ENCODE measurements at places on chromosomes 3 and 15.

DNA sequence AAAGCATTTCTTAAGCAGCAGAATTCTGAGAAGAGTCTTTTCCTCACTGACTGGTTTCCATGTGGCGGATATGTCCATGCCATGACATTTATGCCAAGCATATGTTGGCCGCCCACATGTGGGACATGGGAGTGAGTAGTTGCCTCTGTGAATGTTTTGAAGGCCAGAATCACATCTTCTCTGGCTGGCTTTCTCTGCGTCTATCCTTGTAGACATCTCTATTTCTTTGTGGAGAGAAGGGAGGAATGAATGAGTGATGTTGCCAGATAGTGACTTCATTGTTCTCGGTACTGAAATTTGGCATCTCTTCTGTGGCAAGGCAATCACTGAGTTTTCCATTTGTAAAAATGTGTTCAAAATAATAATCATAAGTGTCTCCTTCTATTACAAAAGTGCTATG, 316.0 kb downstream of the CLSTN2 start:
- no peak for DNase-seq

GRCh38 chr3:98796334-98796733, 33.2 kb downstream of the ST3GAL6 start:
- DNase-seq = no peak

GRCh38 chr15:43294091-43294706, 27.5 kb upstream of the TGM5 start:
- no peak for DNase-seq

GRCh38 chr3:110193074-110193473, 855.7 kb upstream of the DPPA4 start:
- no peak for DNase-seq

DNA sequence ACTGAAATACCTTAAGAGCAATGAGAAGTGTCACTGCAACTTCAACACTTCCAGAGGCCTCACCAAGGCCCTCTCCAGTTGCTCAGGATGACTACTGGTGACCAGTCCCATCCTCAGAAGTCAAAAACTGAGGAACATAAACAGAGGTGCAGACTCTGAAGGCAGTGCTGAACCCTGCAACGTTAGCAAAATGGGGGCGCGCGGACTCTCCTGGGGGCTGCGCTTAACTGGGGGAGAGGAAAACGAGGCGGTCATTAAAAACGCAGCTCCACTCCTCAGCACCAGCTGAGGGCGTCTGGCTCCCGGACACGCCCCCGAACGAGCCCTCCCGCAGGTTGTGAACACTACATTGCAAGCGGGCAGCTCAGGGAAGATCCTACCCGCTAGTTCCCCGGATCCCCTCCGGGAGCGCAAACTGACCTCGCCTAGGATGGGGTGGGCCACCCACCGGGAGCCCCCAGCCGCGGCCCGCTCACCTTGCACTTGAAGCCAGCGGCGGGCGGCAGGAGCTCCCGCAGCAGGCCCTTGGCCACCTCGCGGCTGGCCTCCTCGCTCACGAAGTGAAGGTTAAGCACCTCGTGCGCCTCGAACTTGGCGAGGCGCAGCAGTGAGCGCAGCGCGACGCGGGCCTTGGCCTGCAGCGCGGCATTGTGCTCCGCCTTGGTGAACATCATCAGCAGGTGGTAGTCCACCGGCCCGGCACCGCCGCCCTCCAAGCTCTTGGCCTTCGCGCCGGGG, 711 bp downstream of the XXYLT1 start:
- peak; percentile 59 for DNase-seq

- no peak for DNase-seq
Observed at GRCh38 chr3:32383136-32383711, 8.4 kb upstream of the CMTM7 start.

DNA sequence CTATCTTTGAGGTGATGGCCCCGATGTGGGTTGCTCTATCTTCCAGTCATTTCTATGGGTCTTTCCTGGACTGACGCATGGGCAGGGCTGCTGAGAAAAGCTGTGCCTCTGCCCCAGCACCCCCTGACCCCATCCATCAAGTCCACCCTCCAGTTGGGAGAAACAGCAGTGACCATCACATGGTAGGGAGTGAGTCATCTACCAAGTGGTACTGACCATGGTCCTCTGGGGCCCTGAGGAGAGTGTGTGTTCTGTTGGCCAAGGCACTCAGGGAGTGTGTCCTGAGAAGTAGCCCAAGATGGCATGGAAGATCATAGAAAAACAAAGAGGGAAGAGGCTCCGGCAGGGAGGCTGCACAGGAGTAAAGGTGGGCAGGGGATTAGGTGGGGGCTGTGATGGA, 1.6 kb upstream of the DNAH1 start:
- no peak for DNase-seq

DNA sequence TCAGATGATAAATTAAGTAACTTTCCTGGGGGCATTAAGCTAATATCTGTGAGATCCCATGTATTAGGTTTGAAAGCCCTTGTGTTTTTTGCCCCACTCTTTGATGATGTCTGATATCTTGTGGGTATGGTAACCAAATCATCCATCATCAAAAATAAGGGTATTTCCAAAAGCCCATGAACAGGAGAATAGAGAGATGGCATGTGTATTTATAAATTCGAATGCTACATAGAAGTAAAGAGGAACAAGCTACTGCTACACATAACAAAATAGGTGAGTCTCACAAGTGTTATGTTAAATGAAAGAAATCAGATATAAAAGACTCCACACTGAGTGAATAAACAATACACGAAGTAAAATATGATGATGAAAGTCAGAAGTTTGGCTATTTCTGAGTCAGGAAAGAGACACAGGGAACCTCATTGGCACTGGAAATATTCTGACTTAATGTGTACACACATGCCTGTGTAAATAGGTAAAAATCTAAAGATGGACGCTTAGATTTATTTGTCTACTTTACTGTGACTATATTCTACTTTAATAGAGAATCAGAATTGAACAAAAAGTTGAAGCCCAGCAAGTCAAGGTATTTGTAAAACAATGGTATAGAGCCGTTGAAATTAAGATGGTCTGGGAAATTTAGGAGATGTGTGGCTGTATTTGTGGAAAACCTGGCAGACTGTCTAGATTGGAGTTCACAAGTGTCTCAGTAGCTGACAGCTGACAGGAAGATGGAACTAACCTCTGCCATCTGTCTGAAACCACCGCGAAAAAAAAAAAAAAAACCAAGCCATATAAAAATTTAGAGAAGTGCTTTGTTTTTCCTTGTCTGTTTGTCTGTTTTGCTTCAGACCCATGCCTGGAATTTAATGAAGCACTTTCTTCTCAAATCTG, 111.0 kb upstream of the TGFBR2 start:
- DNase-seq = no peak

GRCh38 chr3:135576751-135577150, 388.8 kb upstream of the PPP2R3A start:
- DNase-seq = no peak
